ENCODE measurements at places on chromosomes 7 and 10.

DNA sequence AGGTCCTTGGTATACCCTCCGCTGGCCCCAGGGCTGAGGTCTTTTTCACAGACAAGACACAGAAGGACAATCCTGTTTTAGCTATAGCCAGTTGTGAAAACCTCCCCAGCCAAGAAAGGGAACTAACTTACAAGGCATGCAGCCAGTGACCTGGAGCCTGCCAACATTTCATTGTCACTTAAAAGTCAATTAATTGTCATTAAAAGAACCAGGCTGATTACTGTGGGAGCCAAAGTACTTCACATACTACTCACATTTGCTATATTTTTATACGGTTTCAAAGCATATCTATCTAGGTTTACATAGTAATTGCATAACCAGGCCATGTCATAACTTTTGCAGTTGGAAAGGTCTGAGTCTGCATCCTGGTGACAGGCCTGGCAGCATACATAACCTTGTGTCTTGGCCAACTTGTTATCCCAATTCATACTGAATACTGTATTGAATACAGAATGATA is 31.1 kb downstream of the NRBF2 start:
- no peak for DNase-seq
- no peak overlapping the region for H3K27ac ChIP-seq
- H3K4me1 ChIP-seq, result no peaks in the 10 kb centered on the region
- H3K36me3 ChIP-seq, result no peaks in the 10 kb centered on the region
- no peak overlapping the region for H3K4me3 ChIP-seq

GRCh38 chr10:110426294-110427181 is 71.2 kb upstream of the DUSP5 start:
- H3K27me3 ChIP-seq, result no peaks in the 10 kb centered on the region
- no peak overlapping the region for H3K27ac ChIP-seq
- H3K36me3 ChIP-seq, result no peaks in the 10 kb centered on the region
- peak; percentile 63 for DNase-seq
- no peaks in the 10 kb centered on the region for H3K4me1 ChIP-seq

DNA sequence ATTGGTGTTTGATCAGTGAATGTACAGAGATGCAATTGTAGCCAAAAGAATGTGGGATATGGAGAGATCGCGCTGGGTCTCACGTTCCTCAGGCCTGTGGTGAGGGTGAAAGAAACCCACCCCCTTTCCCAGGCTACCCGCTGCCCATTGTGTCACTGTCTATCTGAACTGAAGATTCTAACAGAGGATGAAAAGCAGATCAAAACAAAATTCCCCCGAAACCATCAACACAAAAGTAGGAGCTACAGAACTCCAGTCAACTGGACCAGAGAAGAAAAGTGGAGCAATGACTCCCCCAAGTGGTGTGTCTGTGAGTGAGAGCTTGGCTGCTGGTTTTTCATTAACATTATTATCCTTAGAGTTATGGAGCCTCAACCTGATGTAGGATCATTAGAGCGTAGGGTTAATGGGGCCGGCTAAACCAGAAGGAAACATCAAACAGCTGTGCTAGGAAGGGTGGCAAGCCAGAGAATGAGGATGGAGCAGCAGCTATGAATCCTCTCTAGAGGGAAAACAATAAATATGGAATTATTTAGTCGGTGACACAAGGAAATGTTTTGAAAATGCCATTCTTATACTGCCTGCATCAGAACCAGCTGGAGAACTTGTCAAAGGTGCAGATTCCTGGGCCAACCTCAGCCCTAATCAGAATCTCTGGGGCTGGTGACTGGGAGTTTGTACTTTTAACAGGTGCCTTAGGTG is 38.3 kb downstream of the AKR1B1 start:
- no peak overlapping the region for H3K27ac ChIP-seq
- H3K4me3 ChIP-seq, result no peak overlapping the region
- DNase-seq, result peak; percentile 61
- H3K27me3 ChIP-seq, result no peaks in the 10 kb centered on the region
- H3K36me3 ChIP-seq, result no peaks in the 10 kb centered on the region
- H3K4me1 ChIP-seq, result no peaks in the 10 kb centered on the region

- no peaks in the 10 kb centered on the region for H3K27me3 ChIP-seq
- peak; percentile 86 for DNase-seq
- no peaks in the 10 kb centered on the region for H3K4me1 ChIP-seq
These were observed 235.0 kb upstream of the PLPP4 start for GRCh38 chr10:120221873-120222485.

GRCh38 chr7:28748933-28749584 is 209.1 kb downstream of the TRIL start:
- H3K27me3 ChIP-seq, result no peaks in the 10 kb centered on the region
- H3K27ac ChIP-seq, result no peak overlapping the region
- no peaks in the 10 kb centered on the region for H3K4me1 ChIP-seq
- H3K36me3 ChIP-seq, result no peaks in the 10 kb centered on the region

DNA sequence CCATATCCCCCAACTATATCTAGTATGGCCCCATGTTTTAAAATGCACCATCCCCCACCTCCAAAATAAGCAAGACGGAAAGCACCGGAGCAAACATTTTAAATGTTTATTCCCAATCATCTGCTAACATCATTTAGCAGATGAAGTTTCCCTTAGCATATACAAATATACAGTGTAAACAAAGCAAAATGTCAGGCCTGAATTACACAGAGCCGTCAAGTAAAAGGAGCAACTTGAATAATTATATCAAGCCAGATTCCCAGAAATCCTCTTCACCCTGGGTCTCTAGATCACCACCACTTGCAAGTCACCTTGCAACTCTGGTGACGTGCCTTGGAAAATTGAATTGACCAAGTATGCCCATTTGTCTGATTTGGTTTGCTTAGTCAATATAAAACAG is 91.6 kb upstream of the COL1A2 start:
- H3K36me3 ChIP-seq, result no peaks in the 10 kb centered on the region
- DNase-seq, result no peak
- no peak overlapping the region for H3K27ac ChIP-seq
- H3K4me3 ChIP-seq, result no peak overlapping the region
- H3K4me1 ChIP-seq, result peaks cover 7% of the 10 kb centered on the region

DNA sequence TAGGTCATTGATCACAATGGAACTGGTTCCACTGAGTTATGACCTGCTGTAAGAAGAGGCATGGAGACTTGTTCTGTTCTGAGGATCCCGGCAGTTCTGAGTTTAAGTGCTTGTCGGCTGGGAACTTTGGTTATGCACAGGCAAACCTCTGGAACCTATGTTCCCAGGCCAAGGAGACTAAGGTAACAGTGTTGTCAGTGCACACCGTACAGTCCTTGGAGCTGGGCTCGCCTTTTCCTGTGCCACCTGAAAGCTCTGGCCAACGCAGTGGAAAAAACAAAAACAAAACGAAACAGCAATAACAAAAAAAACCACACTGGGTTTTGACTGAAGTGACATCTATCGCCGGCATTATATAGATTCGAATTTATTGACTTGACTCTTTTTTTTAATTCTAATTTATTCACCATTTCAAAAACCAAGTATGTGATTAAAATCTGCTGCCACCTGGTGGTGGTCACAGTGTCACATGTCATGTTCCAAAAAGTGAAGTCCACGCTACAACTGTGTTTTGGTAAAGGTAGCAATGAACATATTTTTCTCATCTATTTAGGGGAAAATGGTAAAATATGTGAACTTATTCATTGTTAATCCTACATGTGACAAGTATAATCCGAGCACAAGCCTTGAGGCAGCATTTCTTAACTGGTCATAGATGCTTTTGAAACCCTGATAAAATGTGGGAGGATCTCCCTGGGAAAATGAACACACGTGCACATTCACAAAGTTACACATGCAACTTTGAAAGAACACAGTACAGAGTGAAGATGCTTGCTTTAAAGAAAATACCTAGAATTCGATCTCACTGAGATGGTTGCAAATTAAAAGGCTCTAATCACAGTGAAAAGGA is 113.8 kb upstream of the PPP2R2D start:
- H3K4me3 ChIP-seq, result no peak overlapping the region
- DNase-seq, result peak; percentile 26
- no peaks in the 10 kb centered on the region for H3K4me1 ChIP-seq
- H3K27me3 ChIP-seq, result no peaks in the 10 kb centered on the region
- H3K27ac ChIP-seq, result no peak overlapping the region

DNA sequence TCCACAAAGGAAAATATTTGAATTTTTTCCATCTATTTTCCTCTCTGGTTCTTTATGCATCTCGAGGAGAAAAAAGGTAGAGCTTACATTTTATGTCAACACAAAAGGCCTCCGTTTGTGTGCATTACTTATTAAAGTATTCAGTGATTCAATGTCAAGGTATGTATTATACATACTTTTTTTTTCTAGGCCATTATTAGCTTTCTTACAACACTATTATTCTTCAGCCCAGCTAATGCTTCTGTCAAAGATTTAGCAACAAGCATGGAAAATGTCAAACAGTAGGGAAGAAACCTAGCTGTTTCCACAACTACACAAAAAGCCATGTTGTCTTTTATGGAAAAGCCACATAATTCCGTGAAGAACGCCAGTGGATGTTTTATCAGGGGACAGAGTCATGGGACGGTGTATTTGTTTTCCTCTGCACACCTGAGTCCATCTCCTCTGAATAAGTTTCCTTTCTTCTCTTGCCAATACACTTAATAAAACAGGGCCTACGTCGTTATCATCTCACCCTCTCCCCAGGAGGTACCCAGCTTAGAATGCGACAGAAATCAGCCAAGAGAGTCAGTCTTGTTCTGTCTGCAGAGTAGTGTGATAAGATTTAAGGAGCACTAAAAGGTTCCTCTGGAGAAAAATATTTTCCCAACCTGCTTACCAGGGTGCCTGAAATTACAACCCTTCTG is 209.7 kb upstream of the AUTS2 start:
- peak overlapping the region; percentile 49 for H3K27ac ChIP-seq
- no peaks in the 10 kb centered on the region for H3K36me3 ChIP-seq
- peak; percentile 83 for DNase-seq
- no peaks in the 10 kb centered on the region for H3K27me3 ChIP-seq
- H3K4me3 ChIP-seq, result no peak overlapping the region

DNA sequence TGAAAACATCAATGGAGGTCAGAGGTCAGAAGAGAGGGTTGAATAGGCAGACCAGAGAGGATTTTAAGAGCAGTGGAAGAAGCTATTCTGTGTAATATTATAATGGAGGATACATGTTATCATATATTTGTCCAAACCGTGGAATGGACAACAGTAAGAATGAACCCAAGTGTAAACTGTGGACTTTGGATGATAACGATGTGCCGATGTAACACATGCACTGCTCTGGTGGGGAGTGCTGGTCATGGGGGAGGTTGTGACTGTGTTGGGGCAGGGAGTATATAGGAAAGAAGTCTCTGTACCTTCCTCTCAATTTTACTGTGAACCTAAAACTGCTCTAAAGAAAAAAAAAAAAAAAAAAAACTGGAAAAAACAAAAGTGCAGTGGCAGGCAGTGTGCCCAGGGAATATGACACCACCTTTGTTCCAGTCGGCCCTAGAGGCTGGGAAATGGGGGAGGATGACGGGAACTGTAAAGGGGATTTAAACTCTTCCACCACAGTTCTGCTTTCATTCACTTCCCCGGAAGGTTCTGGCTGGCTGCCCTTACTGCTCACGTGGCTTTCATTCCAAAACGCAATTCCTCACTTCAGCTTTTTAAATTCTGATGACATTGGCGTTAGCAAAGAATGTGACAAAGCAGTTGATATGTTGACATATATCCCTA is 113.7 kb upstream of the ANKRD1 start:
- no peak overlapping the region for H3K27ac ChIP-seq
- DNase-seq, result peak; percentile 20
- H3K27me3 ChIP-seq, result no peaks in the 10 kb centered on the region
- H3K4me1 ChIP-seq, result no peaks in the 10 kb centered on the region
- no peaks in the 10 kb centered on the region for H3K36me3 ChIP-seq
